IPS-NIHi11 (cell line): ENCODE measurements at places on chromosomes 6 and 20.

DNA sequence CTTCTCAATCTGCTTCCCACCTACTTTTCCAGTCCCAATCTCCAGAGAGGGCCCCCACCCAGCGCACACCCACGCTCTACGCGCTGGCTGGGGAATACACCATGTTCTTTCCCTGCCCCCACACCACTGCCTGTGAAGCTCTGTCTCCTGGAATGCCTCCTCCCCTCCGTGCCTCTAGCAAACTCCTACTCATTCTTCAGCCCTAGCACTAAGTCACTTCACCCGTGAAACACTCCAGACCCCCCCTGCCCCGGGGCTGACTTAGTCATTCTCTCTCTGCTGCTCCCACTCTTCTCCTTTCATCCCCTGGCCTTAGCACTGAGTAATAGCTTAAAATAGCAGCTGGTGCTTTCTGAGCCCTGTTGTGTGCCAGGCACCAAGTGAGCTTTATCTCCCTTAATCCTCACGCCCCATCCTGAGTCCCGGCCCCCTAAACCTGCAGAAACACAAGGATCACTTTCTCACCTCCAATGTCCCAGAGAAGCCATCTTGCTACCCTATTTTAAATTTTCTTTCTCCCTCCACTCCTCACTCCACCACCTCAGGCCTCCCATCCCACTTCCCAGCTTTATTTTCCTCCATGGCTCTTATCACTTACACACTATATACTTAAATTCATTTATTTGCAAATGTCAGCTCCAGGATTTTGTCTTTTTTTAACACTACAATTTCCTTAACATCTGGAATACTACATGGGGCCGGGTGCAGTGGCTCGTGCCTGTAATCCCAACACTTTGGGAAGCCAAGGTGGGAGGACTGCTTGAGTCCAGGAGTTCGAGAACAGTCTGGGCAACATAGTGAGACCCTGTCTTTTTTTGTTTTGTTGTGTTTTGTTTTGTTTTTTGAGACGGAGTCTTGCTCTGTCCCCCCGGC, 6.3 kb upstream of the PARD6B start:
- DNase-seq = no peak

GRCh38 chr6:3324262-3324942, 65.7 kb downstream of the PSMG4 start:
- no peak for DNase-seq

- DNase-seq = no peak
Observed at GRCh38 chr6:144586986-144587385, 301.9 kb downstream of the UTRN start.

- no peak for DNase-seq
Observed at GRCh38 chr6:109449064-109449794, 6.3 kb downstream of the MICAL1 start.

DNA sequence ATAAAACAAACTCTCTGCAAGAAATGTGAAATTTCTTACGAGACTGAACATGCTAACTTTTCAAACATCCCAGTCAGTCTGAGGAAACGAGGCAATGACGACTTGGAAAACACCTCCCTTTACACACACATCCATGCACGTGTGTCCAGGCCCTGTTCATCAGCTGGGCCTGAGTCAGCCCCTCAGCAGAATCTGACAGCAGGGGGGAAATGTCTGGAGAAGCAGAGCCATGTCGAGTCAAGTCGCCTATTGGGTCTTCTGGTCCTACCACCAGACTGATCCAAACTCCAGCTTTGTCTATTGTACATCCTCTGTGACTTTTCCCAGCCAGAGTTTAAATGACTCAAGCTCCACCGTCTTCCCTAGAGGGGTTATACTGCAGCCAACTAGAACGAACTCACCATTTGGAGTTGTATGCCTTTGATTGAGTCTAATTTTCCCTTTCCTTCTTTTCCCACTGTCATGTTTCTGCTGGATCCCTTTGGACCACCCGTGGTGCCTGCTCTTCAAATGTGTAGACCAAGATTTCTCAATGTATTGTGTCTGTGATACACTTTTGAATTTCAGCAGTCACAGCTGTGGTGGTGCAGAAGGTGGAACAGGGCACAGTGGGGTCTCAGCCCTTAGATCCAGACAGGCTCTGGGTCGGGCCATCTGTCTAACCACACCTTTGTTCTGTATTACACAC, 254.0 kb downstream of the CDC5L start:
- no peak for DNase-seq
